ENCODE measurements at places on chromosomes 2 and 18.

DNA sequence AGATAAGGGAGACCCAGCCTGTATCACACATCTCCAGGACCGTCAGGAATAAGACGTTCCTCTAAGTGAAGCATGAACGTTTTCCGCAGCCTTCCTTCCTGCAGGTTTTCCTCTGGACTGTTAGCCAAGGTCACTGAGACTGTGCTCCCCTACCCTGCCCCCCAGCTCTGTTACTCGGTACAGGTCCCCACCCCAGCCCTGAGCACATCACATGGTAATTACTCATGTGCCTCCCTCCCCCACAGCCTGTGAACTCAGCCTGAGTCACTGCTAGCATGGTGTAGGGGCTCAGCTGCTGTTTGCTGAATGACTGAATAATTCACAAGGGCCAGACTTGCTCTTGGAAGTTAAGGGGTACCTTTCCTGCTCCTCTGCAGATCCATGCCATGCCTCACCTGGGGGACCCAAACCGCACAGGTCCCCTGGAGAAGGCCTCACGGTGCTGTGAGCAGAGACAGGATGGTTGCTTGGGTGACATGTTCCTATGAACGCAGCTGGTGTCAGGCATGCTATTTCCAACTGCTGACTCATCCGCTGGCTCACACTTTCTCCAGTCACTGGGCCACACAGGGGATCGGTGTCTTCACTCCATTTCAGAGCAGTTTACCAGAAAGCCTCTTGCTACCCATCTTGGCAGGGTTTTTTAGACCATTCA lies 88.2 kb downstream of the PLB1 start:
- peak; percentile 82 for DNase-seq

GRCh38 chr2:203543898-203544328 lies 8.8 kb upstream of the RAPH1 start:
- DNase-seq, result no peak

DNA sequence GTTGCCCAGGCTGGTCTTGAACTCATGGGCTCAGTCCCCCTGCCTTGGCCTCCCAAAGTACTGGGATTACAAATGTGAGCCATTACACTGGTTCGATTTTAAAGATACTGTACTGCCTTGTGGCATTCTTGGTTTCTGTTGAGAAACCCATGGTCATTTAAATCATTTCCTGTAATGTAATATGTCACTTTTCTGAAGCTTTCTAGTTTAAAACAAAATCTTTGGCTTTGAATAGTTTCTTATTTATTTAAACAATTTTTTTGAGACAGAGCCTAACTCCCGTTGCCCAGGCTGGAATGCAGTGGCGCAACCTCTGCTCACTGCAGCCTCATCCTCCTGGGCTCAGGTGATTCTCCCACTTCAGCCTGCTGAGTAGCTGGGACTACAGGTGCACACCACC lies 8.9 kb downstream of the ZNF512 start:
- no peak for DNase-seq

DNA sequence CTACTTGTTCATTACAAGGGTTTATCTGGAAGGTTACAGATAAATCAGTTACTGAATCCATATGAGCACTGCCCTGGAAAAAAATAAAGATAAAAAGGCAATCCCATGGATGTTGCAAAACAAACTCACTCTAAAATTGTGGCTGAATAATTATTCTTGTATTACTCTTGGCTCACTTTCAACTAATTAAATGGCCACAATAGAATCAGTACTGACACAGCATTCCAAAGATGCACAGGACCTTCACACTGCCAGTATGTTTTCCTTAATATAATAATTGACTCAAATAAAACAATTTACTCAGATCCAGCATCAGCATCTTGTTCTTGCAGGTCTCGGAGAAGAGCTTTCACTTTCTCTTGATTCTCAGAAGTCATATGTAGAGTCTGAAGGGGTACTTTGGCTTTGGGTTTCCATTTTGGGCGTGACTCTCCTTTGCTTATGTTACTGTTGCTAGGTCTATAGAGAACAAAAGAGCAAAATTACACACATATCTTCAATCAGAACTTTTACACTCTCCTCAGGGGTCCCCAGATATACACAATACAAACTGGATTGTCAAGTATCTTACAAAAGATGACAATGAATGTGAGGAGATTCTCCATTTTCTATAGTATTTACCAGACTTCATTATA lies 12.6 kb downstream of the DHX57 start:
- no peak for DNase-seq

- no peak for DNase-seq
Observed at GRCh38 chr2:224930990-224931389, 111.3 kb downstream of the DOCK10 start.

- no peak for DNase-seq
Observed at GRCh38 chr18:23964282-23965238, 50.0 kb upstream of the TTC39C start.

- DNase-seq, result no peak
Observed at GRCh38 chr2:134273256-134273983, 19.5 kb downstream of the MGAT5 start.

- no peak for DNase-seq
Observed at GRCh38 chr2:169018390-169018789, 12.7 kb downstream of the ABCB11 start.

DNA sequence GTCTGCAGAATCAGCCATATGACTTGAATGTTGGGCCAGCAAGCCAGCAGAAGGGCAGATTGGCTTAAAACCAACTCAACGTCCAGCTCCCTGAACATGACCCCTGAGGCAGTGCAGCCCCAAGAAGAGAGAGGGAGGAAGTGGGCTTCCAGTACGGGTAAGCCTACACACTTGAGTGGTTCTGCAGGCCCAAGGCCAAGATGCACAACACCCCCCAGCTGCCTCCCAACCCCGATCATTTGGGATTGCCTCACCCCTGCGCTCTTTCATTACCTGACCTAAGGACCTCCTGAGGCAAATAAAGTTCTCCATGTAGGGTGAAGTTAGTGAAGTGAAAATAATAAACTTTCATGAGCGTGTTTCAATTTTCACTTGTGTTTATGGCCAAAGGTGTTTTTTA lies 536.0 kb downstream of the TNS1 start:
- DNase-seq, result no peak

DNA sequence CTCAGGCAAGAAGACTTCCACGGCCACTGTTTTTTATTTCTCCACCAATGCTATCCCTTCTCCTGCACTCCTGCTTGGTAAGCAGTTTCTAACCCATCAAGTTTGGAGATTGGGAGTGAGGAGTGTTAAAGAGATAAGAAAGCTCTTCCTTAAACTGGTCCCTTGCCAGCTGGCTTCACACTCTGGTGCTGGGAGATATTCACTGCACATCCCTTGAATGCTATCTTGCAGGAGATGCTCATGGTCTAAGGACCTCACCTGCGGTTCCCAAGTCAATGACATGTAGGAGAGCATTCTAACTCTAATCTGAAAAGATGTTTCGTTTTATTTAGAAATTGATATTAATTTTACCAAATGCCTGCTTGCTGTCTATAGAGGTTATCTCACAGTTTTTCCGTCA lies 28.2 kb upstream of the CYRIA start:
- no peak for DNase-seq

DNA sequence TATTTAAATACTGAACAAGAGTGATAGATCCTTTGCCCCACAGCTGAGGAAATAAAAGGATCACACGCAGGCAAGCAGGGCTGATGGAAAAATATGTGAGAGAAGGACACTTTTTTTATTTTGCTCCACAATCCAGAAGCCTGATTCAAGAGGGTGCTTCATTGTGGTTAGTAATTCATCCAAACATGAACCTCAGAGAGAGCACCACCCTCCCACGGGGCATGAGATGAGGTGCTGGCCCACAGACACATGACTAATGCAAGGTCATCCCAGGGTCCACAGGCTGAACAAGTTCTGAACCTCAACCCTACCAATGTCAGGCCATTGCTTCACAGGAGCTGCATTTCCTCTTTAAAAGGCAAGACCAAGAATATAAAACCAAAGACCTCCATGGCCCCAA lies 239.6 kb downstream of the MREG start:
- DNase-seq, result peak; percentile 36

DNA sequence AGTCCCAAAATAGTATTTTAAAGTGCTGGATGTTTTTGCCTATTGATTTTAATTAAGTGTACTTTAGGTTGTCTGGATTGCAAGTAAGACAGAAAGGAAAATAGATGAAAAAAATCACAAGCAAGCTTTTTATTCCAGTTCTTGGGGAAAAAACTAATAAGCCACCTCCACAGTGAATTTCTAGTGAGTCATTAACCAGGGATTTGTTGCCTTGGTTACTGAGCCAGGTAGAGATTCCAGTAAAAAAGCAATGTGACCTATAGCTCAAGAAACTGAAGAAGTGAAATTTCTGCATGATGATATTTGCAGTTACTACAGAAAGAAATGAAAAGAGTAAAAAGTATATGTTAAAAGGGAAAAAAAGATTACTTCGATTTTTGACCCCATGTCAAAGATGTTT lies 160.6 kb downstream of the METTL4 start:
- no peak for DNase-seq

DNA sequence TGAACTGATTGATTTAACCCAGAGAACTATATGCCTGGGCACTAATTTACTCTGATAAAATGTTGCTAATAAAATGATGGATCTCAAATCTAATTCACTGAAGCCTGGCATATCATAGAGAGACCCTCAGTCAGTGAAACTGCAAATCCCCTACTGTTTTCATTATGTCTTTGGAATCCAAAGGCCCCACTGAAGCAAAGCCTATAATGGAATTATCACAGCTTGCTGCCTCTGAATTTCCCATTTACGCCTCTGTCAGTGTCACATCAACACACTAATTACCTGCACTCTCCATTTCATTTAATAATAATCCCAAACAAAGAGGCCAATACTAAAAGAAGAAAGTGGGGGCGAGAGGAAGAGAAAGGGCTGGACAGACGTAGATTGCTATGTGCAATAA lies 470.9 kb downstream of the MBD2 start:
- DNase-seq, result no peak

DNA sequence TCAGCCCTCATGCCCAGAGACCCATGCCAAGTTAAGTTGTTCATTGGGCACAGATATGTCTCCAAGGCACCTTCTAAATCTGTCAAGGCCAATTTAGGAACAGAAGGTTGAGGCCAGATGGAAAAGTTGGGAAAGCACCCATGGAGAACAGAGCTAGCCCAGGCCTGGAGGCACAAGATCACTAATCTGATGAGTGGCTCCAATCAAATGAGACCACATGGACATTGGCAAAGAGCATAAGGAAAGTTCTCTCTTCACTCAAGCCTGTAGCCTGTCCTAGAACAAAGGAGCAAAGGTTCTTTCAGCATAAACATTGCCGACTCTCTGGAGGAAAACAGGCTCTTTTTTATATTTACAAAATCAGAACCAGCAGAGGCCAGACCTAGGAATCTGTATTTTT lies 154.8 kb downstream of the RNF152 start:
- no peak for DNase-seq

DNA sequence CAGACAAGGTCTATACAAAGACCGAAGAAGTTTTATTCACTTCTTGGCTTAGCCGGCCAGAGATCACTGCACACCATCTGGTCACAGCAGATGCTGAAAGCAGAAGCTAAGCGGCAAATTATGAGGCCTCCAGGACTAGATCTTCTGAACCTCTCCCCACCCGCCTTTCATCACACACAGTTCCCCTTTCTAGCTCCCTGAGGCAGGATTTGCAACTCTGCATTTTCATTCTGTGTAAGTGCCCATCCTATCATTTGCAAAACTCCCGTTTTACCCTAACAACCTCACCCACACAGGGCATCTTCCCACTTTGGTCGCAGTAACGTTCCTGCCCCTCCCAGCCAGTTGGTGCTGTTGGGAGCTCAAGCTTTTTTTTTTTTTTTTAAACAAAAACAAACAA lies 3.1 kb upstream of the MOB1A start:
- peak; percentile 70 for DNase-seq

- DNase-seq, result no peak
Observed at GRCh38 chr2:228600265-228600664, 418.8 kb upstream of the SPHKAP start.

DNA sequence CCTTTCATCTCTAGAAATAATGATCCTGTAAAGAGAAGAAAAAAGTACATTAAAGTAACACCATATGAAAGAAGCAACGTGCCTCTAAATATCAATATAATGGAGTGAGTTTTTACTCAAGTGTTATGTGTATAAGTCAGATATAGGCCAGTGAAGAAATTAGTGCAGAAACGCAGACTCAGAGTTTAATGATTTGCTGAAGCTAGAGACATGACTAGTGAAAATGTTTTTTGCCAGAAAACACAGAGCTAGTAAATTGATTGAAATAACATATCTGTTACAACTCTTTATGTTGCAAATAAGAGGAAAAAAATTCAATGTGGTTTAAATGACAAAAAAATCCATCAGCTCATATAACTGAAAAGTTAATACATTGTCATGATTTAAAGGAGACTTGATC lies 217.2 kb upstream of the NXPH2 start:
- DNase-seq, result no peak

GRCh38 chr2:28681158-28681571 lies 70.5 kb upstream of the PPP1CB start:
- DNase-seq, result no peak

GRCh38 chr2:61272421-61273070 lies 110.6 kb downstream of the C2orf74 start:
- DNase-seq, result no peak

DNA sequence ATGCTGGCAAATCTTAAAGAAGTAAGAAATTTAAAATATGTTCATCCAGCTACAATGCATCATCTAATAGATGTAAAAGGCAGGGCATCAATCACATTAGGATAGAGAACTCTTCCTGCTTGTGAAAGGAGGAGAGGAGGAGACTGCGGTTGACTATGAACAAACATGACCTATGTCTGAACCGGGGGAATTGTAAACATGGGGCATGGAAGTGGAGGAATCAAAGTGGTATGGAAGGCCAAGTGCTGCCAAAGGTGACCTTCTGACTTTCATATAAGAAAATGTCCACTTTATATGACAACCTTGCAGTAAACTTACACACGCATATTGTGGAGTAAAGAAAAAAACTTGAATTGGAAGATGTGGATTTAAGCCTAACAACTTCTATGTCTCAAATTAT lies 20.0 kb upstream of the SLC8A1 start:
- no peak for DNase-seq

GRCh38 chr2:167981945-167982344 lies 265.4 kb downstream of the STK39 start:
- DNase-seq, result no peak

GRCh38 chr2:55107436-55107835 lies 57.2 kb upstream of the RTN4 start:
- no peak for DNase-seq

GRCh38 chr2:62506421-62506750 lies 391 bp upstream of the TMEM17 start:
- DNase-seq, result no peak

- no peak for DNase-seq
Observed at GRCh38 chr2:68519236-68519635, 51.9 kb downstream of the APLF start.

GRCh38 chr18:32974421-32975162 lies 201.8 kb upstream of the KLHL14 start:
- DNase-seq, result no peak

DNA sequence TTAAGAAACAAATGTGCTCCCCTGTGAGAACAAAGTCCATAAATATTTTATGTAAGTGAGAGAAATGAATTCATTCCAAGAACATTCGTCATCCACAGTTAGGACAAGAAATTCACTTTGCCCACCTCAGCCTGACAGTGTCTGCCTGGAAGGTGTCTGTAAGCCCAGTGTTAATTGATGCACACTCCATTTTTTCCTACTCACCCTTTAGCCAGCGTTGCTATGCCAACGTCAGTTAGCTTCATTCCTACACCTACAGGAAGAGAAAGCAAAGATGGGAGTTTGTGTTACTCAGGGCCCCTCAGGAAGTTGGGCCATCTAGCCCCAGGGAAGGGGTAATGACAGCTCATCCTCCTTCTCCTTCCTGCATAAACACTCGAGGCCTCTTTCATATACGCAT lies 131.0 kb downstream of the ALPK2 start:
- no peak for DNase-seq

- no peak for DNase-seq
Observed at GRCh38 chr2:1663621-1664020, 80.7 kb downstream of the PXDN start.
